ENCODE measurements at places on chromosomes 2 and 18. TPM values are rescaled to one million over a fixed set of nuclear protein-coding genes. Genes with fewer than 3 reads are reported as not detected.

ESPNL gene
- polyA plus RNA-seq, result 0.90 TPM

SOX11 gene
- 74.0 TPM for polyA plus RNA-seq

DPP10 gene
- polyA plus RNA-seq, result 41.7 TPM

ANTXR1 gene
- 47.8 TPM for polyA plus RNA-seq

GALNT3 gene
- polyA plus RNA-seq, result 7.5 TPM

ABCA12 gene
- polyA plus RNA-seq, result 0.14 TPM

CSRNP3 gene
- polyA plus RNA-seq, result 37.7 TPM

ACMSD gene
- polyA plus RNA-seq, result 1.1 TPM

SH3BP4 gene
- polyA plus RNA-seq, result 26.2 TPM

KCNE4 gene
- 11.0 TPM for polyA plus RNA-seq

DNA sequence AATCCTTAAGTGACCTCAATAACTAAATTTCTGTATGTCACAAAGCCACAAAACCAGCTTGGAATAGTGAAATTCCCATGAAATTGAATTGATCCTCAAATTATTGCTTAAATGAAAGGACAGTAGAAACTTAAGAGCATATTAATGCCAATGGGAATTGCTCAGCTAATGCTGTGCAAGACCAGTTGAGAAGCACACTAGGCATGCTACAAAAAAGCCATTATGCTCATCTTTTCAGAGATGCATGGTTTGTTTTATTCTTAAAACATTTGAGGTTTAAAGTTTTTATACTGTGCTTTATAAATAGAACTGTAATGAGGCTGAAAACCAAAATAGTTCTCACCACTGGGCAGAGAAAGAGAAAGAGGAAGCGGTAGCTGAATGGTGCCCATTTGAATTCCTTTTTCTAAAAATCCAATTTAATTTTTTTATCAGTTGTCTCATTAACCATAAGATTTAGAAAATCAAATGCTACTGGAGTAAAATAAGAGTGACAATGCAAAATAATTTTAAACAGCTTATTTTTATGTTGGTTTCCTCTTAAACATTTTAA is 98.6 kb downstream of the LNPK start:
- no peak for DNase-seq

DNA sequence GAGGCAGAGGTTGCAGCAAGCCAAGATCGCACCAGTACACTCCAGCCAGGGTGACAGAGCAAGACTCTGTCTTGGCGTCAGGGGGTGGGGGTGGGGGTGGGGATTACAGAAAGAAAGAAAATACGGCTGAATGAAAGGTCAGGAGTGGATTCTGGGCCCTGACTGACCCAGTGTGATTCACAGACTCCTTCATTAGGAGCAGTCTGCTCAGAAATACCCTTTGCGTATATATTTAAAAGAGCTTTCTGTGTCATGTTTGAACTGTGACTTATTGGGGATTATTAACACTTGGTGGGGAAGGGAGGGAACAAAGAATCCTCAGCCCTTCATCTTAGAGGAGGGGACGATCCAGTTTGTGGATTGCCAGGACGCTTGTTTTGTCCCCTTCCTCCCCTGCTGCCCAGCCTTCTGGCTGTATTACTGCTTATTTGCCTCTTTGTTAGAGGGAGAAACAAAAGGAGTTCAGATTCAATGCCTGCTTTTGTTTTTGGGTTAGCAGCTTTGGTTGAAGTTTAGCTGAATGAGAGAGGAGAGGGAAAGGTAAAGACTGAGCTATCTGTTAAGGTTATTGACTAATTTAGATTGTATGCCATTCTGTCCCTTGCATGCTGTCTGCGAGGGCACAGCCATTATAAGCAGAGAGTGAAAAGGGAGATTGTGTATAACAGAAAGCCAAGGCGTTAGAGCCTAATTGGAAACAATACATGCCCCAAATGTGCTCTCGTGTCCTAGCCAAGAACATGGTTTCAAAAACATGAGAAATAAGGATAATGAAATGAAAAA is 118.3 kb downstream of the FMNL2 start:
- no peak for DNase-seq

- DNase-seq, result no peak
These were observed 431.6 kb upstream of the FSHR start for GRCh38 chr2:49585921-49586320.

GRCh38 chr2:237895544-237896506 is 36.4 kb downstream of the RAMP1 start:
- DNase-seq, result peak; percentile 83

DNA sequence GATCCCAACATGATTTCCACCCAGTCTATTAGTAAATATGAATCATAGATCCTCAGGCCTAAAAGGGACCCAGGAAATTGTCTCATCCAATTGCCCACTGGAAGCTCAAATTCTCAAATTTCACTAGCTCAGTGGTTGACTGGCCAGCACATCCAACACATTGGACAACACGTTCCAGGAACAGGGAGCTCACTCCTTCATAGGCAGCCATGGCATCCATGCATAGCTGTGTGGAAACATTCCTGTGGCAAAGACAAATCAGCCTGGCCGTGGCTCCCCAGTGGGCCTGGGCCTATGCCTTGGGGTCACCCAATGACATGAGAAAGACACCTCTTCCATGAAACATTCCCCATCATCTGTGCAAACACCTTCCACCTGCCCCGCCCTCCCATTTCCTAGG is 261.1 kb downstream of the ANAPC1 start:
- no peak for DNase-seq

DNA sequence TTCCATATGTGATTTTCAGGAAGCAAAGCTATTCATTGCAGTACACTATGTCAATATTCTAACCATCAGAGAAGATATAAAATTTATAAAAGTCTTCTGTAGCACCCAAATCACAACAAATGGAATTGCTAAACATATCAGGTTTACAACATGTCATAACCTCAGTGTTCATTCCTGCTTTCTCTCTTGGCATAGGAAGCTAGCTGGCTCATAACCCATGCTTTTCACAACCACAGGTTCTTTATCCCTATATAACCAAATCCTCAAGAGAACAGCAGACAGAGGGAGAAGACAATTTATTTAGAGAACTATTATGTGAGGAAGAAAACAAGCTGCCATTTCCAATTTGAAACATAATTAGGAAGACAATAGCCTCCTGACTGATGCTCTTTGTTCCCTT is 997.0 kb upstream of the ACVR2A start:
- no peak for DNase-seq

DNA sequence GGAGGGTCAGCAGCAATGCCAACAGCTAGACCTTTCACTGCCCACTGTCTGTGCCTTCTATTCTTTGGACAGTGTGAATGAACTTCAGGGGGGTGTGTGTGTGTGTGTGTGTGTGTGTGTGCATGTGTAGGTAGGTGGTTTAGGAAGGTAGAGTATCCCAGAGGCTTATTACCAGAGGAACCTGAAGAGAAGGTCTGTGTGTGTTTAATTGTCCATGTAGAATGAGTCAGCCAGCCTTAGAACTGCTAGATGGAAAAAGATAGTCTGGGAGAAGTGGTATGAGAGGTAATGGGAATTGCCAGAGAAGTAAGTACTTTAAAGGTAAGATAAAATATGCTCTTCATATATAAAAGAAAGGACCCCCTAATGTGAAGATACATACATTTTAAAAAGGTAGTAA is 522.2 kb downstream of the PIK3C3 start:
- DNase-seq, result no peak

GRCh38 chr2:48306409-48307284 is 223.3 kb upstream of the STON1 start:
- no peak for DNase-seq

GRCh38 chr2:49004036-49004626 is 150.2 kb downstream of the FSHR start:
- DNase-seq, result no peak

GRCh38 chr2:239259173-239259572 is 141.6 kb downstream of the HDAC4 start:
- no peak for DNase-seq

DNA sequence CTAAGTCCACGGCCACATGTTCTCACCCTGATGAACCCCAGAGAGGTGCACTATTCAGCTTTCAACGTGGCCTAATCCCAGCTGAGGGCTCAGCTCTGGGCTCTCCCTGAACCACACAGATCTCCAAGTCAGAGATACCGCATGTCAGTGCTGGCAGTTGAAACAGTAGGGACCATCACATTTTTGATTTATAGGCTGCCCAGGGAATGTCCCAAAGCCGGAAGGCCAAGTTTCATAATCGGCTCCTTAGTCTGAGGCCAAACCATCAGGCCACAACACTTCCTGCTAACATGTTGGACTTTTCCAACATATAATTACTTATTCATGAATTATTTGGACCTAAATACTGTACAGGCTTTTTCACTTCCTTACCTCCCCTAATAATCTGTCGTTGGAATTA is 91.9 kb upstream of the KLHL29 start:
- no peak for DNase-seq

- no peak for DNase-seq
These were observed 75.6 kb upstream of the ID2 start for GRCh38 chr2:8606226-8606625.

DNA sequence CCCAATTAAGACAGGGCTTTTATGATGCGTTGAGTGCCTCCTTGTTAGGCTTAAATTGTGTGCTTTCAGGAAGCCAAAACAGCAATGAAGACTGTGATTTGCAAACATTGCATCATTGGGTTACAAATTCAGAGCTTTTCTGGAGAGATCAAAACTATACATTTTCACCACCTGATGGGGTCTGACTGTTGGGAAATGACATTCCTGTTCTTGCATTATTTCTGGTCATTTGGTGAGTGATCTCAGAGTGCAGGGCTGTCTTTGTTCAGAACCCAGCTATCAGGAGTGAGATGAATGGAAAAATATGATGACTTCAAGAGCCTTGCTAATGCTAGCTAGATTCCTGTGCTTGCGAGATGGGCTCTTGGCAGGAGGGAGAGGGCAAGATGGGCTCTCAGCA is 39.1 kb downstream of the SH3RF3 start:
- DNase-seq, result no peak
